CD4-positive, alpha-beta T cell treated with Interleukin-15 for 1 hour (primary cell): ENCODE measurements at places on chromosomes 13 and 19.

DNA sequence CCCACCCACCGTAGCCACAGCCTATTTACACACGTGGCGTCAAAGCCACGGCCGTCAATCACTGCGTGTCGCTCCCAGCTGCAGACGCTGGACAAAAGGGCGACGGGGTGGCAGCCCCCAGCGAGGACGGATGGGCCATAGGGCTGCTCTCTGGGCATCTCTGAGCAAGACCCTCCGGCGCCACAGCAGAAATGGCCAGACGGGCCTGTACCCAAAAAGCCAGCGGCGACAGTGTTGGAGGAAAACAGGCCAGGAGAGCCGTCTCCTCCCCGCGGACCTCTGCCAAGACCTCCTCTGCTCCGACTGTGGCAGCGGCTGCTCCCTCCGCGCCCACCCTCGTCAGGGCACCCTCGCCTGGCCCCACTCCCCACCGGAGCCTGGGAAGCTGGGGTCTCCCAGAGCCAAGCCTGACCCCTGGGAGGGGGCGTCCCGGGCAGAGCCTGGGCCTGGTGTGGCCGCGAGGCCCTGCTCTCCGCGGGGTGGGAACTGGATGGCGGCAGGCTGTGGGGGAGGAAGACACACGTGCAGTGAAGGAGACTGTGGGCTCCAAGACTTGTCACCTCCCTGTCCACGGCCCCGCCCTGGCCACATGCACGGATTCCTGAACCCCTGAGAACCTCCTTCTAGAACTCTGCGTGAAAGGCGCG is 2.7 kb downstream of the C2CD4C start:
- DNase-seq, result no peak

- no peak for DNase-seq
Observed at GRCh38 chr19:28019901-28020300, 1193.0 kb downstream of the UQCRFS1 start.

DNA sequence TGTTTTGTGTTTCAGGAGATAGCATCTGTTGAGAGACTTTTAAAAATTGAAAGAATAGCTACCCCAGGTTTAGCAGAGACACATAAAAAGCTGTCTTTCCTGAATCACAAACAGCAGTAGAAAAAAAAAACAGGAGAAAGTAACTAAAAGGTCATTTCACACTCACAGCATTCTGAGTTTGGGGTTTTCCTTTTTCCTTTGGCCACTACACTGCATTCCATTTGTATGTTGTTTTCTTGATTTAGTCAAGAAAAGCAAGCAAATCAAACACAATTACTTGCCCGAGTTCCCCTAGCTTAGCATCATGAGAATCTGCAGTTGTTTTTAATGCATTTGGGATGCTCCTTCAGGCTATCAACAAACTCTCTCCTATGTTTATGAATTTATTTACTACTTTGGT is 161.0 kb downstream of the KCTD12 start:
- no peak for DNase-seq

GRCh38 chr19:56966225-56966696 is 125.7 kb upstream of the PEG3 start:
- DNase-seq, result no peak

- DNase-seq, result no peak
Observed at GRCh38 chr19:4568886-4569285, 9.4 kb upstream of the SEMA6B start.

- DNase-seq, result no peak
Observed at GRCh38 chr13:25864116-25864515, 187.7 kb downstream of the SHISA2 start.

DNA sequence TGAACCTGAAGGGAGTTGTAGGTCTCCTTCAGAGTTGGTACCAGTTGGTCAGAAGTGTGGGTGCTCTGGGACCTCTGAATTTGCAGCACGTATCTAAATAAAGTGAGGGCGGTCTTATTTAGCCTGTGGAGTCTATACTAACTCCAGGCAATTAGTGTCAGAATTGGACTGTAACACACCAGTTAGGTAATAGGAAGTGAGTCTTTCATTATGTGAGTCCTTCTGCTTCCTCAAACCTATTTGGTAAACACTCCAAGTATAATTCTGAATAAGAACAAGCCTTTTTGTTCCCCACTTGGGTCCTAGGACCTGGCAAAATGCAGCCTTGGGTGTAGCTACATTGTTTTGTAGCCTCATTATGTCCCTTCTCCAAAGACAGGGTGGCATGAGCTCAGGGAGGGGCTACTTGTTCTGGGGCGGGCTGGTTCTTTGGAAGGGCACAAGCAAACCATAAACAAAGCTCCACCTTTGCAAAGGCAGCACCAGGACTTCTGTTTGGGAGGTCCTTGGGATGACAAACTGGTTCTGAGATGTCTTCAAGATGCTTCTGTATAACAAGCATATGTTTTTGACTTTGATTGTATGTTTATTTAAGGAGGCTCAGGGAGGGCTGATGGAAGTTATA is 418.0 kb downstream of the ZNF536 start:
- no peak for DNase-seq

- no peak for DNase-seq
Observed at GRCh38 chr19:43738780-43739211, 16.0 kb downstream of the SMG9 start.

DNA sequence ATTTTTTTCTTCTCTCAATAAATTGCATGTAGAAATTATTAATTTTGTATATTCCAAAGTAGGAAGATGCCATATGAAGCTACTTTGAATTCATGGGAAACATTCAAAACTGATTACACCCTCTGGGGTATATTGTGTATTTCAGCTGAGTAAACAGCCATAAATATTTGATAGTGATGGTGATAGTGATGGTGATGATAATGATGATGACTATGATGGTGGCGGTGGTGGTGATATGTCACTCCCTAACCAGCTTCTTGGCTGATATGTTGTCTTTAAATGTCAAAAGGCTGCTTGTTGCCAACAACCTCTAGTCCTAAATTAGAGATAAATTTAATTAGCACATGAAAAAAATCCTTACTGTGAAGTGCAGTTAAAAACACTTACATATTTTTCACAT is 102.0 kb downstream of the LRCH1 start:
- no peak for DNase-seq

- DNase-seq, result no peak
Observed at GRCh38 chr19:44710483-44710882, 11.5 kb downstream of the CEACAM16 start.

DNA sequence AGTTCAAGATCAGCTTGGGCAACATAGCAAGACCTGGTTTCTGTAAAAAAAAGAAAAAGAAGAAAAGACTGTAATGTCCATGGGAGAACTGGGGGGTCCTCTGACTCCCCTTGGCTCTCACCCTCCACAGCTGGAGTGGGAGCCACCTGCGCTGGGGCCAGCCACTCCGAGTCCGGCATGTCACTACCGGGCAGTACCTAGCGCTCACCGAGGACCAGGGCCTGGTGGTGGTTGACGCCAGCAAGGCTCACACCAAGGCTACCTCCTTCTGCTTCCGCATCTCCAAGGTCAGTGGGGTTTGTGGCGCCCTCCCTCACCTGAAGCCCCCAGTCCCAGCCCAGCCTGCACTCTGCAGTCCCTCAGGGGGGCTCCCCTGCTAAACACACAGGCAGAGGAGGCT is 14.7 kb downstream of the RYR1 start:
- no peak for DNase-seq

DNA sequence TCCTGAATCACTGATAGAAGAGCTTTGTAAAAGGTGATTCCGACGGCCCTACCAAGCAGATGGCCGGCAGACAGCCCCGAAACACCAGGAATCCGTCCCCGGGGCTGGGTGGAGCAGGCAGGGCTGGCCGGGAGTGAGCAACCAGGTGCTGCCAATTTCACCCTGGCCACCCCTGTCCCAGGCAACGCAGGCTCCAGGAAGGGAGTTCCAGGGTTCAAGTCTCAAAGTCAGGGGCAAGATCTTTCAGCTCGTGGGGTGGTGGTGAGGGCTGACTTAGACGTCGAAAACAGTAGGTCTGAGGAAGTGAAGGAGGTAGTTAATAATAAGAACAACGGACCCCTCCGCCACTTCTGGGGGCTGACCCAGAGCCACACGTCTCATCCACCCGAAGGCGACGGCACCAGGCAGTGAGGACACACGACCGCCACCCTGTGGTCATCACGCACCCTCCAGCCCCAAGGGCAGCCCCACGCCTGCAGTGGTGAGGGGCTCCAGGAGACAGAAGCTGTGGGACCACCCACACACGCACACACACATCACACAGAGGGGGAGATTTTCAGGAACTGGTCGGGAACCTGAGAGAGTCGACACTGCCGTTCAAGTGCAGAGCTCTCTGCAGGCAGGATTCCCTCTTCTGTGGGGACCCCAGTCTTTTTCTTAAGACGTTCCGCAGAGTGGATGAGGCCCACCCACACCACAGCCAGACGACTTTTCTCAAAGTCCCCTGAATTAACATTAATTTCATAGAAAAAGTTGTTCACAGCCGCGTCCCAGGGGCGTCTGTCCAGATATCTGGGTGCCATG is 67.2 kb downstream of the SPACA7 start:
- DNase-seq, result no peak

DNA sequence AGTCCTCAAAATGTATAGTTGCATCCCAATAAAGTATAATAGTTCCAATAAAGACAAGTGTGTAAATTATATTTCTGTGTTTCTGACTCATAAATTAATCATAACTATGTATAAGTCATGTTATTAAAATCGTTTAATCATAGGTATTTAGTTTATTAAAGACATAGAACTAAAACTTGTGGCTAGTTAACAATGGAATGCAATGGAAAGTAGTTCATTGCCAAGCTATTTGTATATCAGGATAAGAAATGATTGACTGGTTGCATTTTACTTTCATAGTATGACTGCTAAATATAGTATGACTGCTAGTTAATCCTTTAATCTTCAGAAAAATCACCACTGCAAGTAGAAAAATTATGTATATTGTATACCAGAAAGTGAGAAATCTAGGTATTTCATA is 16.9 kb downstream of the COG3 start:
- no peak for DNase-seq

DNA sequence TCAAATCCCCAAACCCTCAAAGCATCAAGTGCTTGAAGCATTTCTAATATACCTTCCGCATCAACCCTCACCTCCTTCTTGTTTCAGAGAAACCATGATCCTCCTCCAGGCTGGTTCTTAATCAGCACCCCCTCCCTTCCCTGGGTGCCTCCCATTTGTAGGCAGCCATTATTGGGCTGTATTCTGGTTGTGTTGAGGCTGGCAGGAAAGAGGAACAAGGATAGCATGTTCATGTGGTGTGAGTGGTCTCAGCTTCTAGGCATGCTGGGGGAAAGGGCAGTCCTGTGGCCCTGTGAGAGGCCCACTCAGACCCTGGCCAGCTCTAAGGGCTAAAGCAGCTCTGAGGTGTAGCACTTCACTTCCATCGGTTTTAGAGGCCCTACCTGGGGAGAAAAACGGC is 18.9 kb upstream of the TRIM13 start:
- DNase-seq, result no peak

DNA sequence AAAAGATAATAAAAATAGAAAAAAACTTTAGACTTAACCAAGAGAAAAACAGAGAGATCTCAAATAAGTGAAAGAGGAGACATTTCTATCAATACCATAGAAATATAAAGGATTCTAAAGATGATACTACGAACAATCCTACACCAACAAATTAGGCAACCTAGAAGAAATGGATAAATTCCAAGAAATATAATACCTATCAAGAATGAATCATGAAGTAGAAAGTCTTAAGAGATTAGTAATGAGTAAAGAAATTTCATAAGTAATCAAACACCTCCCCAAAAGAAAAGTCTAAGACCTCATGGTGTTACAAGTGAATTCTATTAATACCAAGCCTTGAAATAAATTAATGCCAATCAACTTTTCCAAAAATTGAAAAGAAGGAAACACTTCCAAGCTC is 1584.5 kb upstream of the MIR17HG start:
- DNase-seq, result no peak

GRCh38 chr13:111846391-111847159 is 220.4 kb upstream of the SOX1 start:
- no peak for DNase-seq

DNA sequence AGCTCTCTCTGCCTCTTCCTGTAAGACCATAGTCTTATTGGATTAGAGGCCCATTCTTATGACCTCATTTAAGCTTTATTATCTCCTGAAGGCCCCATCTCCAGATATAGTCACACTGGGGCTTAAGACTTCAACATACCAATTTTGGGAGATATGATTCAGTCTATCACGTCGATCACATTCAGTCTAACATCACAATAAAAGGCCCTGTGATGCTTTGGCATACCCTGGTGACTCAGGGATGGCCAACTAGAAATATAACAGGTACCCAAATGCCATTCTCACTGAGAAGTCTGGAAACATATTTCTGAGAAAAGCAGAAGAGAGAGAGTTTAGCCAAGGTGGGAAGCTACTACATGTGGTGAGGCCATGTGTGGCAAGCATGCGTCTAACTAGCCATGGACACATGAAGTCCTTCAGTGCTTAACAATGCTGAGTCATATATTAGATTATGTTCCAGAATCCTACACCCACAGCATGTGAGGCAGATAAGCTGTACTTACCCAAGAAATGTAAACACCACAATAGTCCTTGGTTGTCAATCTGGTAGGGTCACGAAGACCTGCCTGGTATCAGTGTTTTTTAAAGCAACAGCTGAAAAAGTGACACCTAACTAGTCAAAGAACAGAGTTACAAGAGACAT is 485.1 kb downstream of the FOXO1 start:
- no peak for DNase-seq

GRCh38 chr13:46860722-46861121 is 36.1 kb downstream of the HTR2A start:
- DNase-seq, result no peak

GRCh38 chr19:32829345-32829896 is 40.1 kb downstream of the SLC7A9 start:
- no peak for DNase-seq

DNA sequence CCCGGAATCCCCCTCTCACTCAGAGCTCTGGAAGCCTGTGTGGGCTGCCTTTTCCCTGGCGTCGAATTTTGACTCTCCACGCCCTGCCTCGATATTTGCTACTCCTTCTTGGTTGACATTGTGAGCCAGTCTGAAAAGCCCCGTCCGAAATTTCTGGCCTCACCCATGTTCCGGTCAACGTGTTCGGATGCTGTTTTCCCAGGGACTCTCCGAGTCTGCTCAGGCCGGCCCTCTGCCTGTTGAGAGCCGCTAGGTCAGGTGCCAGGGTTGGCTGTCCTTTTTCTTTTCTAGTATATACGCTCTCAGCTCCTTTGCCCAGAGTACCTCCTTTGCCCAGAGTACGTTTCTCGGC is 6.8 kb upstream of the DGKH start:
- DNase-seq, result no peak

- DNase-seq, result no peak
Observed at GRCh38 chr19:34838753-34839431, 65.9 kb upstream of the ZNF599 start.

DNA sequence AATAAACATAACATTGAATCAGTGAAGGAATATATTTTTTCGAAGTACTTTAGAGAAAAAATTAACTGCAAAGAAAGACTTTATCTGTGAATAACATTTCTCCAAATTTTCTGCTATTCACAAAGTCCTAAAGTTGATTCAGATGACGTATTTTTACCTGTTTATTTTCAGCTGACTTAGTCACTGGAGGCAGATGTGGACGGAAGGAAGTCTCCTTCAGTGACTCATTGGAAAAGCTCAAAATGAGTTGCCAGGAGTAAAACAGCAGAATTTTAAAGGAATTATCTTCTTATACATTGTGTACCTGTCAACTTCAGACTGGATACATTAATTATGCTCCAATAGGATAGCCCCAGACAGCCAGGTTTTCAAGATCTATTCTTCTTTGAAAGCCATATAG is 679.3 kb upstream of the GPC6 start:
- no peak for DNase-seq

GRCh38 chr13:109783447-109783814 is 3.0 kb downstream of the IRS2 start:
- DNase-seq, result no peak

- DNase-seq, result no peak
Observed at GRCh38 chr13:112347986-112348385, 28.2 kb upstream of the SPACA7 start.
